ENCODE measurements at places on chromosomes 13 and 19. TPM values are rescaled to one million over a fixed set of nuclear protein-coding genes. Genes with fewer than 3 reads are reported as not detected.
A peak's percentile ranks its signal among the peaks of the same experiment; 100 is the strongest.

Gene ZNF550
- 12.8 TPM for total RNA-seq

Gene GGN
- 0.68 TPM for total RNA-seq

Gene HRC
- 0.47 TPM for total RNA-seq

Gene MEDAG
- 15.9 TPM for total RNA-seq

Gene OR4F17
- total RNA-seq = not detected

Gene LHB
- total RNA-seq = not detected

Gene CRX
- not detected for total RNA-seq

Gene CYP4F3
- 14.4 TPM for total RNA-seq

Gene CSNK1A1L
- not detected for total RNA-seq

Gene EBI3
- 0.89 TPM for total RNA-seq

Gene ZNF285
- 2.8 TPM for total RNA-seq

Gene FBL
- 255 TPM for total RNA-seq

Gene SULT2A1
- total RNA-seq = 0.32 TPM

- H3K4me1 ChIP-seq = peaks cover 23% of the 10 kb centered on the region
- H3K36me3 ChIP-seq = no peaks in the 10 kb centered on the region
- no peak overlapping the region for H3K4me3 ChIP-seq
- no peak overlapping the region for H3K27ac ChIP-seq
- H3K27me3 ChIP-seq = peaks cover 22% of the 10 kb centered on the region
- no peak for DNase-seq
Measured at GRCh38 chr19:51166846-51167490, 24.9 kb downstream of the SIGLEC7 start.

- H3K36me3 ChIP-seq = no peaks in the 10 kb centered on the region
- no peak overlapping the region for H3K4me3 ChIP-seq
- H3K4me1 ChIP-seq = no peaks in the 10 kb centered on the region
- no peak for DNase-seq
Measured at GRCh38 chr13:59829690-59830089, 334.0 kb downstream of the DIAPH3 start.

DNA sequence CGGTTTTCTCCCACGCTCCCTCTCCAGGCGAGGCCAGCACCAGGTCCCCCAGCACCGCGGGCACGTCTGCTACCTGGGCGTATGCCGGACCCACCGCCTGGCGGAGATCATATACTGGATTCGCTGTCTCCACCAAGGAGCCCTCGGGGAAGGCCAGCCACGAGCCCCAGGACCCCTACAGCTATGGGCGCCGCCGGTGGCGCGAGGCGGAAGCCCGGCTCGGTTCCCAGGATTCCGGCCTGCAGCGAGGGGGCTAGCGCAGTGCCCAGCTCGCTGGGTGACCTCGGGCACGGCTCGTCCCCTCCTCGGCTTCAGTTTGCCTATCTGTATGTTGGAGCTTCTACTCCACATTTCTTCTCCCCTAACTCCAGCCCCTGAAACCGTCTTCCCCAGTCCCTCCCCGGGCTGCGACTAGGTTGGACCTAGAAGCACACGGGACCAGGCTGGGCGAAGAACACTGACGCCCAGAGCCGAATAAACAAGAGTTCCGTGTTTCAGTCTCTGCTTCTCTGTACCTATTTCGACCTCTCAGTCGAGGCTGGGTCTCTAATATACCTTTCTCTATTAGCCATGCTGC is 749 bp upstream of the CPT1C start:
- H3K27ac ChIP-seq = peak overlapping the region; percentile 49
- DNase-seq = peak; percentile 78
- peaks cover 27% of the 10 kb centered on the region for H3K4me1 ChIP-seq
- peak overlapping the region; percentile 57 for H3K4me3 ChIP-seq
- H3K36me3 ChIP-seq = peaks cover 20% of the 10 kb centered on the region

- H3K27me3 ChIP-seq = no peaks in the 10 kb centered on the region
- H3K36me3 ChIP-seq = no peaks in the 10 kb centered on the region
- H3K4me1 ChIP-seq = no peaks in the 10 kb centered on the region
- no peak for DNase-seq
- no peak overlapping the region for H3K27ac ChIP-seq
Measured at GRCh38 chr19:8096071-8096470, 43.5 kb downstream of the CCL25 start.

GRCh38 chr19:49474542-49474924 is 518 bp downstream of the FLT3LG start:
- H3K4me1 ChIP-seq = peaks cover 36% of the 10 kb centered on the region
- no peaks in the 10 kb centered on the region for H3K36me3 ChIP-seq
- peak overlapping the region; percentile 71 for H3K27ac ChIP-seq
- peak overlapping the region; percentile 63 for H3K4me3 ChIP-seq

DNA sequence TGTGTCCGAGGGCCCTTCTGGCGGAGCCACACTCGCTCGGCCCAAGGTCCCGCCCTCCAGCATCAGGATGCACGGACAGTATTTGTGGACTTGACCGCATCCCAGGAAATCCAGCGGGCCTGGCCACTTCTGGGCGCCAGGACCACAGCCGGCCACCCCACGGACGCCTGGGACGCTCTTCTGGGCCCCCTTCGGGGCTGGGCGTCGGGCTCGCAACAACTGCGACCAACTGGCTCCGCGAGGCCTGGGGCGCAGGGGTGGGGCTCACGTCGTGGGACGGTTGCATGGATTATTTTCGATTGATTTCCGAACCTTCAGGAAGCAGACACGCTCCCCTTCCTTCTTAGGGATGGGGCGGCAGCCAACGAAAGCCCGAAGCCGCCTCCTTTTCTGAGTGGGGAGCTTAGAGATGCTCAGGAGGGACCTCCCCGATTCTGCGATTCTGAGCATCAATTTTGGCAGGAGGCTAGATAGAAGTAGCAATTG is 521 bp upstream of the NUP58 start:
- H3K27me3 ChIP-seq = peaks cover 12% of the 10 kb centered on the region
- H3K4me3 ChIP-seq = peak overlapping the region; percentile 67
- DNase-seq = peak; percentile 66

GRCh38 chr13:32650705-32651311 is 64.6 kb downstream of the PDS5B start:
- no peaks in the 10 kb centered on the region for H3K36me3 ChIP-seq
- H3K27ac ChIP-seq = no peak overlapping the region
- DNase-seq = no peak

GRCh38 chr13:99408703-99409000 is 92.6 kb upstream of the TM9SF2 start:
- no peak overlapping the region for H3K4me3 ChIP-seq
- H3K4me1 ChIP-seq = no peaks in the 10 kb centered on the region
- no peaks in the 10 kb centered on the region for H3K36me3 ChIP-seq
- H3K27ac ChIP-seq = no peak overlapping the region
- no peak for DNase-seq
- no peaks in the 10 kb centered on the region for H3K27me3 ChIP-seq

- no peaks in the 10 kb centered on the region for H3K27me3 ChIP-seq
- no peak for DNase-seq
- no peak overlapping the region for H3K27ac ChIP-seq
- H3K4me1 ChIP-seq = no peaks in the 10 kb centered on the region
Measured at GRCh38 chr19:7844405-7844804, 14.4 kb downstream of the EVI5L start.

DNA sequence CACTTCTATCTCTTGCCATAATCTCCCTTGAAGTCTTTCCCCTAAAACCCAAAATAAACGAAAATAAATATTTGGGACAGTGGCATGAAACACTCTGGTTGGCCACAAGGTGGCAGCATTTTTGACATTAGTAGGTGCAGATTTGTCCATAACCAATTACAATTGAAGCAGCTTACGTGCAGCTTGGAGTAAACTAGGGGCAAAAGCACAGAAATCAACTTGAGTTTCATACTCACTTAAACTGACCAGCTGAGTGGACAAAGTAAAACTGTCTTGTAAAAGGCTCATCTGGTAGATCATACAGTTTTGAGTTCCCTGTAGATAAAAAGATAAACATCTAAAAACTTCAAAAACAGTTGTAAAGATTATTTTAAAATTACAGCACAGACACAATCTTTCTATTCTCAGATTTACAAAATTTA is 18.8 kb downstream of the PDCD5 start:
- no peaks in the 10 kb centered on the region for H3K27me3 ChIP-seq
- DNase-seq = no peak
- H3K36me3 ChIP-seq = peaks cover 89% of the 10 kb centered on the region

DNA sequence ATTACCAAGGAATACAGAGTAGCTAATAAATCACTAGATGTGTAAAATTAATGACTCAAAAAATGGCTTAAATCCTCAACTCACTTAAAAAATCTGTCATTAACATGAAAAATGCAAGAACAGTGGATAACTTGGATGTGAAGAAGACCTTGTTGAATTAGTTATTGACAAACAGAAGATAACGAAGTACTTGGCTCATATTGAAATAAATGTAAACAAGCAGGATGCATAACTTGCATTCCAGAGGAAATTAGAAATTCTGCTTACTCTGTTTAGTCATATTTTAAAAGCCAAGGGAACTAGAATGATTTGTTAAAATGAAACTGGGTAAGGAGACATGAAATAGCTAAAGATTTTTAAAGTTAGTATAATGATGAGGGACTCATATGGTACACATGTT is 1812.2 kb downstream of the PCDH9 start:
- no peak for DNase-seq
- no peaks in the 10 kb centered on the region for H3K36me3 ChIP-seq
- no peaks in the 10 kb centered on the region for H3K27me3 ChIP-seq
- no peaks in the 10 kb centered on the region for H3K4me1 ChIP-seq
- H3K4me3 ChIP-seq = no peak overlapping the region

DNA sequence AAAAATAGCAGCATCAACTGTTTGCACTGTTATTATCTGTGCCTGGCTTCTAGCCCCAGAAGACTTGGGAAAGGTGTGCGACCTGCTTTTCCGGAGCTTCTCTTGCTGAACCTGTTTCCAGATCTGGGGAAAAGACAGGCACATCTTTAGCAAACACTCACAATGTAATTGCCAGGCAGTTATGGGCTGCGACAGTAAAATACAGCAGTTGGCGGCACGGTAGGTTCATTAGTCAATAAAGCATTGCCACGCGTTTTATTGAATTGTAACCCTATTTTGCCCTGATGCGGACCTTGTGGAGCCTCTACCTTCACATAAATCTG is 223.7 kb upstream of the TSHZ3 start:
- H3K36me3 ChIP-seq = no peaks in the 10 kb centered on the region
- no peaks in the 10 kb centered on the region for H3K4me1 ChIP-seq
- no peak overlapping the region for H3K4me3 ChIP-seq
- no peaks in the 10 kb centered on the region for H3K27me3 ChIP-seq
- no peak for DNase-seq
- no peak overlapping the region for H3K27ac ChIP-seq

GRCh38 chr19:47509973-47510372 is 4.9 kb downstream of the NAPA start:
- peak overlapping the region; percentile 96 for H3K4me3 ChIP-seq
- H3K36me3 ChIP-seq = no peaks in the 10 kb centered on the region
- peaks cover 85% of the 10 kb centered on the region for H3K4me1 ChIP-seq
- peak overlapping the region; percentile 52 for H3K27ac ChIP-seq
- no peak for DNase-seq

GRCh38 chr13:64688893-64689677 is 2541.1 kb downstream of the PCDH9 start:
- no peak overlapping the region for H3K4me3 ChIP-seq
- H3K27me3 ChIP-seq = no peaks in the 10 kb centered on the region
- no peak for DNase-seq
- no peak overlapping the region for H3K27ac ChIP-seq

DNA sequence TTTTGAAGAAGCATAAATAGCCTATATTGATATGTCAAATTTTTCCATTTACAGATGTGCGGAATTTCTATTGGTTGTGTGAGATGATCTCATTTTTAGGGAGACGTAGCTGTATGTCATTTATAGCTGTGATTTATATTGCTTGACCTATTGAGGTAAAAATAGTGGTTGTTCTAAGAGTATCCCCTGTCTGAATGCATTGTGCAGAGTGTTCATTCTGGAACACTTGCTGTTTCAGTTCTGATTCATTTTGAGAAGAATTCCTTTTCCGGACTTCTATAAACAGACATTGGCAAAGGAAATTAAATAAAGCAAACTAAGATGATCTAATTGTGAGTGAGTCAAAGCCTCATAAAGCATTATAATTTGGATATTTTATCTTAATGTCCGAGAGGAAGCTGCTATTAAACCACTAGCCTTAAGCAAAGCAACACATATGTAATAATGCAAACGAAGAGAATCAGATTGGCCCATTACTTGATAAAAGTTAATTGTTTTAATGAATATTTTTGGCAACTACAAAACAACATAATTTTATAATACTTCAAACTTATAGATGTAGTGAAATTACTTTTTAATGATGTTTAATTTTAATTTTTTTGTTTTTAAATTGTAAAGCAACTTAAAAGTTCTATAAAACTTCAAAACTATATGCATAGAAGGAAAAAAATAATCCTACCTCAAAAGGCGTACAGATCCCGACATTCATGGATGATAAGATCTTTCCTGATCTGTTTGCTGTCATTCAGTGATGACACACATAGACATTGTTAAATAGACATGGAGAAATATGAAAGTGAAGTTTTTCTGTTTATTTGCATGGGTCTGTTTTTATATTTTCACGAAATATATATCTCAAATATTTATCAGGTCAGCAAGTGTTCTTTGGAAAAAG is 942.6 kb upstream of the SLC10A2 start:
- no peak overlapping the region for H3K27ac ChIP-seq
- H3K4me3 ChIP-seq = no peak overlapping the region
- peaks cover 3% of the 10 kb centered on the region for H3K4me1 ChIP-seq
- H3K27me3 ChIP-seq = no peaks in the 10 kb centered on the region
- DNase-seq = no peak

- H3K36me3 ChIP-seq = peaks cover 31% of the 10 kb centered on the region
- no peaks in the 10 kb centered on the region for H3K27me3 ChIP-seq
- H3K27ac ChIP-seq = peak overlapping the region; percentile 90
- peak overlapping the region; percentile 66 for H3K4me3 ChIP-seq
- H3K4me1 ChIP-seq = peaks cover 16% of the 10 kb centered on the region
- DNase-seq = no peak
Measured at GRCh38 chr19:18541992-18542940, 1.1 kb downstream of the FKBP8 start.

GRCh38 chr19:16142032-16142580 is 1.4 kb upstream of the HSH2D start:
- DNase-seq = no peak
- H3K27me3 ChIP-seq = peaks cover 11% of the 10 kb centered on the region
- H3K36me3 ChIP-seq = no peaks in the 10 kb centered on the region
- H3K27ac ChIP-seq = no peak overlapping the region
- H3K4me3 ChIP-seq = no peak overlapping the region
- H3K4me1 ChIP-seq = no peaks in the 10 kb centered on the region

GRCh38 chr13:27266917-27267316 is 3.7 kb upstream of the RASL11A start:
- no peaks in the 10 kb centered on the region for H3K36me3 ChIP-seq
- H3K27me3 ChIP-seq = no peaks in the 10 kb centered on the region
- DNase-seq = no peak
- H3K4me3 ChIP-seq = no peak overlapping the region
- H3K4me1 ChIP-seq = peaks cover 35% of the 10 kb centered on the region
- no peak overlapping the region for H3K27ac ChIP-seq

DNA sequence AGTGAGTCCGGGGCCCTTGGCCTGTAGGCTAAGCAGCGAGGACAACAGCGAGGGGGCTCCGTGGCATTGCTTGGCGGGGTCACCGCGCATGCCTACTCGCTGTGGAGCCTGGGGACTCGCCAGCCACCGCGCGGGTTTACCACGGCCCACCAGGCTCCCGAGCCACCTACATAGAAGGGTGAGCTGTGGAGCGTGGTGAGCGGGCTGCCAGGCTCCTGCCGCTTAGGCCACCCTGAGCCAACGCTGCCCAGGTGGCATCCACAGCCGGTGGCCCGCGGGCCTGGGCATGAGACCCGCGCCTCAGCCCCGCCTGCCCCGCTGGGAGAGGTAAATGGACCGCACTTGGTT is 31.2 kb downstream of the C1QTNF9 start:
- H3K4me3 ChIP-seq = no peak overlapping the region
- no peaks in the 10 kb centered on the region for H3K36me3 ChIP-seq
- H3K27ac ChIP-seq = no peak overlapping the region

Measured in suprapubic skin (tissue), 4 donors.